ENCODE measurements at places on chromosomes 5 and 9.
A peak's percentile ranks its signal among the peaks of the same experiment; 100 is the strongest.

DNA sequence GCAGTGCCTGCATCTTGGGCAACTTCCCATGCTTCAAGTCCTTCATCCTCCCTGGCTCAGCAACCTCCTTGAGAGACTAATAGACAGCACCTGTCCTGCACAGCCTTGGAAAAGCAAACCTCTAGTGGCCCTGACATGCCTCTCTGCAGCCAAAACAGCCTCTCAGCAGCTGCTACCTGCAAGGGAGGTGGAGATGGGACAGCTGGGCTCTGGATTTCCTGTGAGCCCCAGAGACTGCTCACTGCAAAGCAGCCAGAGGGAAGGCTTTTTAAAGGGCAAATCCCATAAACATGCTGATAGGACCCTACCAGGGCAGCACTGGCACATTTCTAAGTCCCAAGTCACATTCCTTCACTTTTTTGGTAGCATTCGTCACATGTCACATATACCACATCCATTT lies 31.5 kb upstream of the MYORG start:
- DNase-seq, result no peak

GRCh38 chr5:93454896-93455295 lies 126.1 kb downstream of the NR2F1-AS1 start:
- DNase-seq, result no peak

GRCh38 chr9:121975801-121976277 lies 117.3 kb downstream of the TTLL11 start:
- DNase-seq, result no peak

GRCh38 chr9:20255052-20255451 lies 367.2 kb downstream of the MLLT3 start:
- no peak for DNase-seq

DNA sequence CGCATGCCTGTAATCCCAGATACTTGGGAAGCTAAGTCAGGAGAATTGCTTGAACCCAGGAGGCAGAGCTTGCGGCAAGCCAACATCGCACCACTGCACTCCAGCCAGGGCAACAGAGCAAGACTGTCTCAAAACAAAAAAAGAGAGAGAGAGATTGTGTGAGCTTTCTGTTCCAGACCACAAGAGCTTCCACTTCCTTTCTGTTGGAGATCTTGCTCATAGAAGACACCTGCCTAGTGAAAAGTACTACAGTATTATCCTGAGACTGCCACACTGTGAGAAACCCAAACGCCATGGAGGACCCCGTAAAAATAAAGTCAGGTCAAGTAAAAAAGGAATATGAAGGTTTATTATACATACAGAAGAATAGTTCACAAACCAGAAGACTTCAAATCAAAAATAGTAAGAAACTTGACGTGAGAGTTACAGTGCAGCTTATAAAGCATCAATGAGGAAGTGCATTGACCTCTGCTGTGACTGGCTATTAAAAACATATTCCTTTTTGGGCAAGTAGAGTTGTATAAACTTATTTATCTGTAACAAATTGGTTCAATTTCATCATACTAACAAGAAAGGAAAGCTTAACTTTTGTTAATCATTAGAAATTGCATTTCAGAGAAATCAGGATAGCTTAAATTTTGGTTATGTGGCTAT lies 4.3 kb upstream of the EMB start:
- no peak for DNase-seq

GRCh38 chr5:43400082-43400481 lies 12.1 kb downstream of the CCL28 start:
- no peak for DNase-seq

DNA sequence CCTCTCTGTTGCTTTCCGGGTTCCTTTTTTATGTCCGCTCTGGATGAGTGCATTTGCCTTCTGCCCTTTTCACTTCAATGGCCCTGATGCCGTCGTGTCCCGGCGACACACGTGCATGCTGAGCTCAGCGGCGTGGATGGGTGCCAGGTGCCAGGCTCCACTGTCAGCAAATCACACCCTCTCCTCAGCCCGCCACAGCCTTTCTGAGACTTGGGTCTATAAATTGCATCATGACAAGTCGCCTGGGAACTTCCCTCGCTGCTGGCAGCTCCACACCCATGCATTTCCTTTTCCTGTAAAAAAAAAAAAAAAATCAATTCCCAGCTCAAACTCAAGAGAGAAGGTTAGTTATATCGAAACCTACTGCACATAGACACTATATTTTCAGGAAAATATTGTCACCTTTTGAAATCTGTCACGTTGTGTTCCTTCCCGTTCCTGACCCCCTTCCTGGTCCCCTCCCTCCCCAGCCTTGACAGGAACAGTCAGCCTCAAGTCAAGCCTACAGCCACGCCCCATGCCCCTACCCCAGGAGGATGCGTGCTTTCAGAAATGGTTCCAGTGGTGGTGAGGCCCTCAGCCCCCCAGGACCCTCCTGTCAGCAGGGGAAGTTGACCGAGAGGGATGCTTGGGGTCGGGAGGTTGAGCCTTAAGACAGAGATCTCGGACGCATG lies 110.3 kb upstream of the PTCH1 start:
- DNase-seq, result peak; percentile 9

DNA sequence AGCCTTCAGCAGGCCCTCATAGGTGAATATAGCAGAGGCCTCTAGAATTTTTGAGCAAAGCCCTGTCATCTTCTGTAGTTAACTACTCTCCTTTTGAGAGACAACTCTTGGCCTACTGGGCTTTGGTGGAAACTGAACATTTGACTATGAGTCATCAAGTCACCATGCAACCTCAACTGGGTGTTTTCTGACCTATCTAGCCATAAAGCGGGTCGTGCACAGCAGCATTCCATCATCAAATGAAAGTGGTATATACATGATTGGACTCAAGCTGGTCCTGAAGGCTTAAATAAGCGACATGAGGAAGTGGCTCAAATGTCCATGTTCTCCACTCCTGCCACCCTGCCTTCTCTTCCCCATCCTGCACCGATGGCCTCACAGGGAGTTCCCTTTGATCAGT lies 1115.5 kb downstream of the TAF11L14 start:
- DNase-seq, result no peak

GRCh38 chr5:38420691-38421390 lies 135.6 kb downstream of the LIFR start:
- DNase-seq, result no peak

DNA sequence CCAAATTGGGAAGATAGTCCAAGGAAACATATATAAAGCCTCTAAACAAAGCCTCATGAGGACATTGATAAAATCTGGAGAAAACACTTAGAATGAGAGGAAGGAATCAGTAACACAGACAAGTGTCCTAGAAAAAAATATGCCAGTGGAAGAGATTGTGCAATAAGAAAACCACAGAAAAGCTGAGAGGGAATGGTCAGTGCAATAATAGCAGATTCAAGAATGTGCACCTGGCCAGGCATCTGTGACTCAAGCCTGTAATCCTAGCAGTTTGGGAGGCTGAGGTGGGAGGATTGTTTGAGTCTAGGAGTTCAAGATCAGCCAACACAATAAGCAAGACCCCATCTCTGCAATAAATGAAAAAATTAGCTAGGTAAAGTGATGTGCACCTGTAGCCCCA lies 691.2 kb upstream of the CDH6 start:
- no peak for DNase-seq

DNA sequence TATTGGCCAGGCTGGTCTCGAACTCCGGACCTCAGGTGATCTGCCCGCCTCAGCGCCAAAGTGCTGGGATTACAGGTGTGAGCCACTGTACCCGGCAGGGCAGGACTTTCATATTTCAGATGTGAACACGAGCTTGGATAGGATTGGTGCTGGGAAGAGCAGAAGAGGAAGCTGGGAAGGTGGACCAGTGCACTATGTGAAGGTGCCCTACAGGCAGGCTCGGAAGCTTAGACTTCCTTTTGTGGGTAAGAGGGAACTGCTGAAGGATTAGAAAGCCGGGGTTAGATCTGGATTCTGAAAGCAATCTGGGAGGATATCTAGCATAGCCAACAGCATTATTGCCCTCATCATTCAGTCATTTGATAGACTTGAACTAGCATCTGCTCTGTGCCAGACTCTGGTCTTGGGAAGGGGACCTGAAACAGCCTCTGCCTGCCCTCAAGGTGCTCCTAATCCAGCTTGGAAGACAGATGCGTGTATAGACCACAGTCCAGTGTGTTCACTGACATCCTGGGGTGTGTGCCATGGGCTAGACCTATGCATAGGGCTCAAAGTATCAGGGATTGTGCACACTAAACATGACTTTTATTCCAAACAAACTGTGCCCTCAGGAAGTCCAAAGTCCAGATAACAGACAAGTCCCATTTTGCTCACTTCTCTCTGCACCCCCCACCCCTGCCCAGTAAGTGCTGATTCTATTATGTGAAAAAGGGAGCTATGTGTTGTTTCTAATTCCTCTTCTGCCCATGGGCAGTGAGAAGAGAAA lies 637 bp downstream of the CBY3 start:
- DNase-seq, result no peak

GRCh38 chr9:38713426-38713825 lies 6.5 kb downstream of the FAM240B start:
- no peak for DNase-seq

DNA sequence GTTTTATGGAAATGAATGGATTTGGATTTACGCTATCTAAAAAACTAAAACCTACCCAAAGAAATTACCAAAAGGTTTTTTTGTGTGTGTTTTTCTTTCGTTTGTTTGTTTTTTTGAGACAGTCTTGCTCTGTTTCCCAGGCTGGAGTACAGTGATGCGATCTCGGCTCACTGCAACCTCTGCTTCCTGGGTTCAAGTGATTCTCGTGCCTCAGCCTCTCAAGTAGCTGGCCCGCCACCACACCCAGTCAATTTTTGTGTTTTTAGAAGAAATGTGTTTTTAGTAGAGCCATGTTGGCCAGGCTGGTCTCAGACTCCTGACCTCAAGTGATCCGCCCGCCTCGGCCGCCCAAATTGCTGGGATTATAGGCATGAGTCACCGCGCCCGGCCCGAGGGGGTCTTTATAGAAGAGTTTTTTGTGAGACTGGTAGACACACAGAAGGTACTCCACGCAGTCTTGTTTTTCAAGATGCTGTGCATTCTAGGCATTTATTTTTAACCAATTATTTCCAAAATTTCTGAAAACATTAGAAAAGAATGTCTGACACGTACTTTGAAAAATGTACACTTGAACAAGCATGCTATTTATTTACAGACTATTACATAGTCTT lies 75.7 kb downstream of the NR6A1 start:
- DNase-seq, result no peak

All from stimulated activated CD4-positive, alpha-beta T cell treated with anti-CD3 and anti-CD28 coated beads, Interleukin-15, amount 100 ng/mL, for 1 hour (primary cell).